NCI-H82 (cell line): ENCODE measurements at places on chromosomes 1 and 21.

DNA sequence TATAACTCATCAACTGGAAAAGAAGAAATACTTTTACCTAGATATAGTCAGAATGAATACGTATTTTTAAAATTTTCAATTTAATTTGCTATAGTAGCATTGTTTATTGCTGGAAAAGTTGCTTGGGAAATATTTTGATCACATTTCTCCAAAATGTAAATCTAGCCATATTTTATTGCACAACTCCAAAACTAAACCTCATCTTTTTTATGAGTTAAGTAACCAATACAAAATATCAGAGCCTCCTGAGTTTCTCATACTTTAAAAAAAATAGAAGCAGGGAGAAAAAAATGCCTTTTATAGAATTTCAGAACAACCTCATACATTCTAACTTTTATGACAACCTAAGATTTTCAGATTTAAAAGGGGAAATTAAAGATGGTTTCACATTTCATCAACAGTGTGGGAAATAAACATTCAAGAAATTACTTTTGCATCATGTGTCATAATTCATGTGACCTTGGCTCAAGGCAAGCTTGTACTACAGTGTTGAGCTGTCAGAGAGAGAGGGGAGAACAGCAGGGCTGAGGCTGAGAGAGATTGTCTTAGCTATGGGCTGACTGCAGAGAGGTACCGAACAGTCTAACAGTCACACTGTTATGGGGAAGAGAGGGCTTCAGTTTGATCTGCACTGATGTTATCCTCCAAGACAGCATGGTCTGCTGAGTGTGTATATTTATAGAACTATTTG, 519.0 kb downstream of the LTN1 start:
- no peak for DNase-seq

GRCh38 chr1:208100906-208101305, 143.3 kb downstream of the PLXNA2 start:
- DNase-seq: no peak

DNA sequence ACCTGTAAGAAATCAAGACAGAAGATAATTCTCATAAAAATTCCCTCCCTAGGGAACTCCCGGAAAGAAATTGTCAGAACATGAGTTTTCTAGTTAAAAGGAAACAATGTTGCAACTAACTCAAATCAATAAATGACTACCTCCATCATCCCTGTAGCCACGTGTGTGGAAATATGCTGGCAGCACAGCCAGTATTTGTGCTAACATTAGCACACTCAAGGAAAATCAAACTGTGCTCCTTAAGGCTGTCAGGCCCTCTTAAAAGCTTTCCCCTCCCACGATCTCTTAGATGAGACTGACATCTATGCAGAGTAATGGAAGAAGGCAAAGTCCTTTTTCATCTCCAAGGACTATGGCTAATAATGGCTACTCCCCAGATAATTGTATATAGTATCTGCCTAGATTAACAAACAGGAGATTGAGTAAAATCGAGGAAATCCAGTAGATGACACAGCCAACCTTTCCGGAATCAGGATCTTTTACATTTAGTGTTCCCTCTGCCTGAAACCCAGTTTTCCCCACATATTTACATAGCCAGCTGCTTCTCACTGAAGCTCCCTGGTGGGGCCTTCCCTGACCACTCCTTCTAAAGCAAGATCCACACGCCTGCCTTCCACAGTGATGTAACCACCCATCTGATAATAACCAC, 50.9 kb upstream of the NR5A2 start:
- no peak for DNase-seq

DNA sequence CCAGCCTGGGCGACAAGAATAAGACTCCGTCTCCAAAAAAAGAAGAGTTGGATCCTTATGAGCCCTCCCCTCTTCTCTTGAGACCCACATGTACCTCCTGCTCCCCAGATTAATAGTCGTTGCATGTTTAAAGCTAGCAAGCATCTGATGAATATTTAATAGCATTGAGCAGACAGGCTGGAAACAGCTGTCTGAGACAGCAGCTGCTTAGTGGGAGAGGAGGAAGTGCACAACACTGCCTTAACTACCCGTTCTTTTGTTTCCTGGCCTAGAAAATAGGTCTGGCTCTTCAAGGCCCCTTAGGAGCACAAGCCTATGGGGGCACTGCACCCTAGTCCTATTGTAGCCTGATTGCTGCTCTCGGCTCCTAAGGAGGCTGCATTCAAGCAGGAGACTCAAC, 17.3 kb upstream of the TMEM39B start:
- no peak for DNase-seq

DNA sequence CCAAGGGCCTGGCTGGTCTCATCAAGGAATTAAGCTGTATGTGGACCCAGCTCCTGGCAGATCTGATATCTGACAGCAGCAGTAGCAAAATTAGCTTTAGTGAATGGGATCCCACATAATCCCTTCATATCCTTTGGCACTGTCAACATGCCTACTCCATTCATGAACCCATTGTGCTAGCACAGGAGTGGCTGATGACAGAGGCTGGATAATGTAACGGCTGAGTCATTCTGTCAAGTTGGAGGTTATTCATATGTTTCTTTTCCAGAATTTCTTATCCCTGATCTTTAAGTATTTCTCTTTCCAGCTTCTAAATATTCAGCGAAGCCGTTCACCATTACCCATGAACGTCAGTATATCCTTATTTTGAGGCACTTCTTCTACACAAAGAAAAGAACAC, 84.3 kb downstream of the EXTL2 start:
- peak; percentile 67 for DNase-seq

DNA sequence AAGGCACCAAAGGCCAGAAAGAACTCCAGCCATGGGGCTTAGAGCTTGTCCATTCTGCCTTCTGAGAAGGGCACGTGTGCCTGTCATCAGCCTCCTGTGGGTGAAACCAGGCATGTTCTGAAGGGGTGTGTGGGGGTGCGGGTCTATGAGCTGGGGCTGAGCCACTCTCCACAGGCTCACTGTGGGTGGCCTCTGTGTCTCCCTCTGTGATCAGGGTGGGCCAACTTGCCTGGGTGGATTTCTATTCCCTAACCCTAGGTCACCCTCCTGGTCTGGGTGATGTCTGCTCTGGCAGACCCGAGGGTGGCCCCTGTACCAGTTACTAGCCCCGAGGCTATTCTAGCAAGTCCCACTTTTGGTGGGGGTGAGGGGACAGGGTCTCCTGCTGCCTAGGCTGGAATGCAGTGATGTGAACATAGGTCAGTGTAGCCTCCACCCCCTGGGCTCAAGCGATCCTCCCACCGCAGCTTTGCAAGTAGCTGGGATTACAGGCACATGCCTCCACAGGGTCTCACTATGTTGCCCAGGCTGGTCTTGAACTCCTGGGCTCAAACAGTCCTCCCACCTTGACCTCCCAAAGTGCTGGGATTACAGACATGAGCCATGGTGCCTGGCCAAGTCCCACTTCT, 94.4 kb downstream of the TRIM11 start:
- no peak for DNase-seq

GRCh38 chr1:29368936-29369932, 132.9 kb downstream of the PTPRU start:
- peak; percentile 48 for DNase-seq

DNA sequence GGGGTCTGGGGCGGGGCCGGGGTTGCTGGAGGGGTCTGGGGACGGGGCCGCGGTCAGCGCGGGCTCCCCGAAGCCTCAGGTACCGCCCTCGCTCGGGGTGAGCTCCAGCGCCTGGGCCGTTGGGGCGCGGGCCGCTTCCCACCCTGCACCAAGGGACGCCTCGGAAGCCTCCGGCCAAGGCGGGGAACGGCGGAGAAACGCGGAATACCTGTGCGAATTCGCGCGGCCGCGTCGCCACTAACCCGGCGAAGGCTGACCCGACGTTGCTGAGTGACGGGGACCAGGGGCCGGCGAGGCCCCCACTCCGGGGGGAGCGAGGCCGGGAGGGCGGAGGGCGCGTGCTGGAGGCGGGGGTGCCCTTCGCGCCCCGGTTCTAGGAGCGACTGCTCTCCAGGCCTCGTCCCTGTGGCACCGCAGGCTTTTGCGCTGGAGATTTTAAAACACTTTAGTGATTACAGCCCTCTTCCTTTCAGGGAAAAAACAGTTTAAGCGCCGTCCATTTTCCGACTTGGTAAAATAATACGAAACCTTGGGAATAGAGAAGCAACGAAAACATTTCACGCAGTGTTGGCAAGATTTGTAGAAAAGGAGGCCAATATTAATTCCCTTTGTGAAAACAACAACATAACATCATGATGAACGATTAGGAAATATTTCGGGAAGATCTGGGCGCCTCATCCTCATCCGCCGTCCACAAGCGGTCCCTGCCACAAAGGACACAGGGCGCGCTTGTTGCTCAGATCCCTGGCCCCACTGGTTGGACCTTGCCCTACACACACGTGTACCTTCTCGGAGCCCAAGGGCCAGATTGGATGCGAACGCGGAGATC, 971 bp upstream of the GNG4 start:
- peak; percentile 78 for DNase-seq

DNA sequence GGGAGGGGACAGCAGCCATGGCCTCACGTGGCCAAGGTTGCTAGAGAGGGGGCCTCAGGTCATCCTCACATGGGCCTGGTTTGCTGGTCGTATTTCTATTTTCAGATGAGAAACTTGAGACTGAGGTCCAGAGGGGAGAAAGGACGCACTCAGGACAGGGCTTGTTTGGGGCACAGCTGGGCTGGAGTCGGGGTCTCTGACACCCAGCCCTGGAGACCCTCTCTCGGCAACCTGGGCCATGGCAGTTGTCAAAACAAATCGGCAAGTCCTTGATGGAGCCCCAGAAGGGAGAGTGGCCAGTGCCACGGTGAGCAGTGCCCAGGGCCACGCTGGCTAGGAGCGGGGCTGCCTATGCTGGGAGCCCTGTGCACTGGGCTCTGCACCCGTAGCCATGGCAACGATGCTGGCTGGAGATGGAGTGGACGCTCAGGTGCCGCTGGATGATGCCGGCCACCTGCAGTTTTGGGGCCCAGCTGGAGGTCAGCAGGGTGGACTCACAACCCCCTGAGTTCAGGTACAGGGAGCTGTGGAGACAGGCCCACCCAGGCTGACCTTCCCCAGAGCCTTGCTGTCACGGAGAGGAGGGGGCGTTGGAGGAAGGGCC, 11.1 kb downstream of the LRRC3 start:
- no peak for DNase-seq

- DNase-seq: no peak
These were observed 391 bp upstream of the CENPS start for GRCh38 chr1:10429868-10430215.

- DNase-seq: no peak
These were observed 16.3 kb upstream of the CD2 start for GRCh38 chr1:116737855-116738321.

GRCh38 chr1:209202830-209203532, 380.5 kb upstream of the CAMK1G start:
- peak; percentile 83 for DNase-seq

GRCh38 chr1:230270559-230271281, 155.4 kb downstream of the PGBD5 start:
- DNase-seq: no peak

GRCh38 chr1:33661811-33662454, 189.5 kb downstream of the ZSCAN20 start:
- DNase-seq: no peak

GRCh38 chr1:240766831-240767230, 154.9 kb upstream of the GREM2 start:
- no peak for DNase-seq

GRCh38 chr1:79079770-79080169, 73.2 kb upstream of the ADGRL4 start:
- peak; percentile 65 for DNase-seq

- peak; percentile 91 for DNase-seq
These were observed 316 bp downstream of the AP4B1 start for GRCh38 chr1:113904293-113904673.

DNA sequence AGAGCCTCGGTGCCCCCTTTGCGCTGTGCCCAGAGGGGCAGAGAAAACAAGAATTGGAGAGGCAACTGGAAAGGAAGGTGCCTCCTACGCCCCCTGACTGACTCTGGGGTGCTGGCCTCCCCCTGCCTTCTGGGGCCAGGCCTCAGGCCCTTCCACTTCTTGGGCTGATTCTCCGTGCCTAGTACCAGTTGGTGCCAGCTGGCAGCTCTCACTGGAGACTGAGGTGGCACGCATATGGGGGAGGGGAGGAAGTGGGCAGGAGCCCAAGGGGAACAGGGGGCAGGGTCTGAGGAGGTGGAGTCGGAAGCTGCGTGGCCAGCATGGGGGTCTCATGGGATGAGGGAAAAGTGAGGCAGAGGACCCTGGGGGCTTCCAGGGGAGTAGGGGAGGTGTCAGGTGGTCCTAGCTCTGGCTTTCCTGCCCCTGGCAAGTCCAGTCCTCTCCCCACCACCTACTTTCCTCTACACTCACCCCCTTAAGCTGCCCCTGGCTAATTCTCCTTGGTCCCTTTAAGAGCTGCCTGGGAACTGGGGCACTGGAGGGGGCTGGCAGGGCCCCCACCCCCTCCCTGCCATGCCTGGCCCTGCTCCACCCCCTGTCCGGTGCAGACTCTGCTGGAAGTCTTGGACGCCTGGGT, 6.5 kb upstream of the SEMA4A start:
- DNase-seq: no peak

DNA sequence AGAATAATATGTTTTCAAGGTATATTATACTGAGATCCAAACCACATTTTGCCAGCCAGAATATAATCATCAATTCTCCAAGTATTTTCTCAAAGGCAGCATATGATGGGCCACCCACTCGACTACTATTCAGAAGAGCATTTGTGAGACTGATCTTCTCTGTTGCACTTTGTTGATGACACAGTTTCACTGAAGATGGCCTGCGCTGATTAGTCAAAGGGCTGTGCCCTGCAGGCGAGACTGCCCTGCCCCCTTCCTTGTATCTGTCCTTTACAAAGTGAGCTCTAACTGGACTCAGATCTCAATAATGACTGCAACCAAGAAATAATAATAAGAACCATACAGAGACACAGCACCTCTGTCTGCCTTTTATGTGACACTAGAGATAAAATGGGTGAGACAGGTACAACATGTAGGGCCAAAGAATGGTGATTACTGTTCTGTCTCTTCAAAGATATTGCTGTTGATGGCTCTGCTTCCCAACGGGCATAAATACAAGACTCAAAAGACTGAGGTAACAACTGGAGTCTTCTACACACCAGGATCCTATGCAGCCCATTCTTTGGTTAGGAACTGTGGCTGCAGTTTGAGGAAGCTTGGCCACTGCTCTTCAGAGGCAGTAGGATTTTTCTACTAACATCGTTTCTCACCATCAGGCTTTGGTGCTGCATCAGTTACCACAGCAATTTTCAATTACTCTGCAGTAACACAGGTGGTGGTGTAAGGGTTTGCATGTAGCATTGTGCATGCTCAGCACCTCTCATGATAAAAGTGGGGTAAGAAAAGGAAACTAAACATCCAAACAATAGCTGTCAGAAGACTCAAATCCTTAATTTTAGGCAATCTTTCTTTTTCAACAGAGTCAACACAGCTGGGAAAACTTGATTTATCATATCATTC, 481.1 kb downstream of the PTBP2 start:
- DNase-seq: peak; percentile 6

GRCh38 chr1:20999525-21000244, 177.0 kb downstream of the EIF4G3 start:
- DNase-seq: no peak

- no peak for DNase-seq
These were observed 199.4 kb upstream of the CAMK1G start for GRCh38 chr1:209383907-209384709.

DNA sequence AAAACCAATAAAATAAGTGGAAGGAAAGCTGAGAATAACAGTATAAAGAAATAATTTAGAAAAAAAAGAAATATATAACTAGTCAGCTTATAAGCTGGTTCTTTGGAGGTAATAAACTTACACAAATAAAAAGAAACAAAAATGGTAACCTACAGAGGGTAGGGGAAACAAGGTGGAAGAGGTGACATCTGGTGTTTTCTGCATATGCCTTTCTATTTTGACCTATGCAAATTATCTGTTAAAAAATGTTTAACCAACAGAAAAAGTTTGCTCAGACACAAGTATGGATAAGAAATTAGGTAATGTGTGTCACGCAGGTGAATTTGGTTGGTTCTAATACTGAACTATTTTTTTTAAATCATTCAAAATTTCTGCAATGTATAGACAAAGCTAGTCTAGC, 53.6 kb upstream of the DMRTA2 start:
- no peak for DNase-seq
